Pulmonary artery endothelial cell (primary cell): ENCODE measurements at places on chromosomes 16 and 17. TPM values are rescaled to one million over a fixed set of nuclear protein-coding genes. Genes with fewer than 3 reads are reported as not detected.

GRCh38 chr17:65307081-65307960 is 170.2 kb downstream of the RGS9 start:
- DNase-seq: no peak

- DNase-seq: no peak
Measured at GRCh38 chr16:11554053-11554452, 32.7 kb downstream of the LITAF start.

- DNase-seq: no peak
Measured at GRCh38 chr17:62911114-62911513, 54.9 kb upstream of the TANC2 start.

The NPIPB13 gene
- 0.46 and 1.4 TPM in 2 replicates for total RNA-seq

DNA sequence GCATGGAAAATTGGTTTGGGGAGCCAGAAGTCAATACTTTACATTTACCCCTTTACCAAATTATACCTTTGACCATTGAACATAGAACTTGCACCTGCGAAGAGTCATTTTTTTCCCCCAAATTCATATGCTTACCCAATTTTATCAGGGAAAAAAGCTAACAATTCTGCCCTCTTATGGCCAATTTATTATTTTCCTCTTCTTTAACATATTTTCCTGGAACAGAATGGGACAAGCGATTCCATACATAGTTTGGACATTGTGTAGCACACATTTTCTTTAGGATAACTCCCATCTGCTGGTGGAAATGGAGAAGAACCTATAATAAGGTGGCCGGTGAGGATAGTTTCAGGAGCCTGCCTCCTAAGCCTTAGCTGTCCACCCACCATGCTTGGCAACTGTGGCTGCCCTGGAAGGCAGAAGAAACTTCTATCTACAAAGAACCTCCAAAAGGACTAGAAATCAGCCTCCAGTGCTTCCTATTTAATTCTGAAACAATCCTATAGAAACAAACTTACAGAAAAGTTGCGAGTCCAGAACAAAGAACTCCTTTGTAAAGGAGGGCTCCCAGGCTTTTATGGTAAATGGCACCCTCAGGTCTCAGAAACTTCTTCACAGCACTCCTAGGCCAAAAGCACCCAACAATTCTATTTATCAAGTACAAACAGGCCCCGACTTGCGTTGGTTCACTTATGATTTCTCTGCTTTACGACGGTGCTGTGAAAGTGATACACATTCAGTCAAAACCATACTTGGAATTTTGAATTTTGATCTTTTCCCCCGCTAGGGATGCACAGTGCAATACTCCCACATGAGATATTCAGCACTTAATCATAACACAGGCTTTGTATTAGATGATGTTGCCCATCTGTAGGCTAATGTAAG is 64.1 kb upstream of the CACNG4 start:
- DNase-seq: no peak

DNA sequence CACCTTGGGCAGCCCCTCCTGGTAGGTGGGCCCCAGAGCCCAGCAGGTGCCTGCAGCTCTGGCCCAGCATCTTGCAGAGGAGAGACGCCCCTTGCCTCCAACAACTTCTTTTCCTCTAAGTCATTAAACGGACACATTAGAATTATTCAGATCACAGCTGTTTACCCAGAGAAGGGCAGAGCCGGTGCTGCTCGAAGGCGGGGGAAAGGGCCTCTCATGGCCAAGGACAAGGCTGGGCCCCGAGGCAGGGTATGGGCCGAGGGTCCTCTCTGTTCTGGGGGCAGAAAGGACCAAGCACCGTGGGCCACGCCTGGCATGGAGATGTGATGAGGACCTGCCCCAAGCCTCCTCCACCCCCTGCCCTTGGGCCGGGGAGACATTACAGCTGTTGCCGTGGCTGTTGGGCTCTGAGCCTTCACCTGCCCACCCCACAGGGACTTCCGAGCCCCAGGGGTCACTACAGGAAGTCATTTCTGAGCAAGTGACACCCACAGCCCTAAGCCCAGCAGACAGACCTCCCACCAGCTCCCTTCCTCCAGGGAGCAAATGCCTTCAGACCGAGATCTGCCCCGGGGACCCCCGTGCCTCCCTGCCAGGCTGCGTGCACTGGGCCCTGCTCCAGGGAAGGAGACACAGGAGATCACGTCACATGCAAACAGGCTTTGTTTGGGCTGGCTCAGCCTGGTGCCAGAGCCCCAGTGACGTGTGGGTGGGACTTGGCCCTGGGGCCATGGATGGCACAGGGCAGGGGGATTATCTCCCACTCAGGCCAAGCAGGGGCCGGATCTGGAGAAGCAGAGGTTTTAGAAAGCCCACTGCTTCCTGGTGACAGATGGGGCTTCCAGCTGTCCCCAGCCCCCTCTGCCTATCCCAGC is 699 bp upstream of the PVALEF start:
- no peak for DNase-seq

GRCh38 chr17:47286198-47286914 is 32.7 kb downstream of the ITGB3 start:
- DNase-seq: no peak

DNA sequence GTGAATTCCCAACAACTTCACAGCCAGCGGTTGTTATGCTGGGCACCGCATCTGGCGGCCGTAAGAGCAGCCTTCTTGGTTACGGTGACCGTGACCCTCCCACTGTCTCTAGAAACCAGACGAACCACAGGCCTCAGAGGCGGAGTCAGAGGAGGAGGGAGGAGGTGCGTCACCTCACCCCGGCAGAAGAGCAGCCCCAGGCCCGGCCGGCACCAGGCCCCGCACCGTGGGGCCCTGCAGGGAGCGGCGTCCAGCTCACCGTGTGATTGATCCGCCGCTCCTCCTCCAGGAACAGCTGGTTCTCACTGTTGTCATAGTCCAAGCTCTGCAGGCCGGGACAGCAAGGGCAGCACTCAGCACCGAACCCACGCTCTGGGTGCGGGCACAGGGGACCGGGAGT is 13.7 kb downstream of the CLCN7 start:
- DNase-seq: no peak

GRCh38 chr16:62954144-62955032 is 918.1 kb upstream of the CDH8 start:
- DNase-seq: no peak

GRCh38 chr17:7290685-7291084 is 3.8 kb downstream of the YBX2 start:
- DNase-seq: no peak

The UMOD gene
- not detected in 2 replicates for total RNA-seq

The ABCC11 gene
- total RNA-seq: not detected in 2 replicates

DNA sequence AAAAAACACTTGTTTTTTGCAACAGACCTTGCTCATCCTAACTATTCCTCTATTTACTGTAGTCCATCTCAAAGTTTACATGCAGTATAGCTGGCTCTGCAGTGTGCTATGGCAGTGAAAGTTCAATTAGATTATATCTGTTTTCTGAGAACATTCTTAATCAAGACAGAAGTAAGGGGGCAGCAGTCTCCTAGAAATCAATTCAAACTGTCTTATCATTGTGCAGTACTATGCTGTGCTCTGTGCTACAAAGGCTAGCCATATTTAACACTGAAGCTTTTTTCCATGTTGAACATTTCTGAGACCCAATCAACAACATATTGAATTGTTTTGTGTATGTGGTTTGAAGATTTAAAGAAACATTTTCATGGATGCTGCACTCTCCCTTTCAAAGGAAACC is 11.4 kb downstream of the NETO2 start:
- no peak for DNase-seq

GRCh38 chr16:12546918-12547607 is 256.6 kb downstream of the CPPED1 start:
- no peak for DNase-seq

GRCh38 chr17:30134551-30134950 is 17.9 kb downstream of the NSRP1 start:
- DNase-seq: no peak

GRCh38 chr17:3735515-3735914 is 11.8 kb downstream of the HASPIN start:
- DNase-seq: no peak

DNA sequence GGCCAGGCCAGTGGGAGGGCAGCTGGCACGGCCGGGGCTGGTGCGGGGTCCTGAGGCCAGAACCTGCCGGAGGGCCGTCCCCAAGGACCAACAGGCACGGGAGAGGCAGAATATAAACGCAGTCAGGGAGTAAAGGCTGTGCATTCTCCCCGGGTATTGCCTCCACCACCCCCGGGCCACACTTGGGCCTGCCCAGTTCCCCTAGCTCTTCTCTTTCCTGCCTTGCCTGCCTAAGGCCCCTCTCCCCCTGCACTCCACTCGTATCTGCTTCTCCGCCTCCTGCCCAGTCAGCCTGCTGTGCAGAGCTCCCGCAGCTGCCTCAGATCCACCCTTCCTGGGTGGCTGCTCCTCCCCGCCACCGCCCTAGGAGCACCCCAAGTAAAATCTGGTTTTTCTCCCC is 5.0 kb upstream of the RPH3AL start:
- DNase-seq: no peak

DNA sequence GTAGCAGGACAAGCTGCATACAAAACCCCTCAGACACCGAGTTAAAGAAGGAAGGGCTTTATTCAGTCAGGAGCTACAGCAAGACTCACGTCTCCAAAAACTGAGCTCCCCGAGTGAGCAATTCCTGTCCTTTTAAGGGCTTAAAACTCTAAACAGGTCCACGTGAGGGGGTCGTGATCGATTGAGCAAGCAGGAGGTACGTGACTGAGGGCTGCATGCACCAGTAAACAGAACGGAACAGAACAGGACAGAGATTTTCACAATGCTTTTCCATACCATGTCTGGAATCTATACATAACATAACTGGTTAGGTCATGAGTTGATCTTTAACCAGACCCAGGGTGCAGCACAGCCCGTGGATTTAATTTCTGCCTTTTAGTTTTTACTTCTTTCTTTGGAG is 25.2 kb downstream of the ITGAM start:
- DNase-seq: no peak

- DNase-seq: no peak
Measured at GRCh38 chr17:8294361-8294760, 839 bp downstream of the SLC25A35 start.

The CCL16 gene
- 0.46 and 0.85 TPM in 2 replicates for total RNA-seq

GRCh38 chr16:57906382-57907316 is 64.3 kb downstream of the CNGB1 start:
- DNase-seq: no peak

The GPRC5B gene
- total RNA-seq: 21.0 and 58.7 TPM in 2 replicates

The ABI3 gene
- total RNA-seq: 21.7 and 26.5 TPM in 2 replicates

The NXPH3 gene
- 0.79 and 2.7 TPM in 2 replicates for total RNA-seq

DNA sequence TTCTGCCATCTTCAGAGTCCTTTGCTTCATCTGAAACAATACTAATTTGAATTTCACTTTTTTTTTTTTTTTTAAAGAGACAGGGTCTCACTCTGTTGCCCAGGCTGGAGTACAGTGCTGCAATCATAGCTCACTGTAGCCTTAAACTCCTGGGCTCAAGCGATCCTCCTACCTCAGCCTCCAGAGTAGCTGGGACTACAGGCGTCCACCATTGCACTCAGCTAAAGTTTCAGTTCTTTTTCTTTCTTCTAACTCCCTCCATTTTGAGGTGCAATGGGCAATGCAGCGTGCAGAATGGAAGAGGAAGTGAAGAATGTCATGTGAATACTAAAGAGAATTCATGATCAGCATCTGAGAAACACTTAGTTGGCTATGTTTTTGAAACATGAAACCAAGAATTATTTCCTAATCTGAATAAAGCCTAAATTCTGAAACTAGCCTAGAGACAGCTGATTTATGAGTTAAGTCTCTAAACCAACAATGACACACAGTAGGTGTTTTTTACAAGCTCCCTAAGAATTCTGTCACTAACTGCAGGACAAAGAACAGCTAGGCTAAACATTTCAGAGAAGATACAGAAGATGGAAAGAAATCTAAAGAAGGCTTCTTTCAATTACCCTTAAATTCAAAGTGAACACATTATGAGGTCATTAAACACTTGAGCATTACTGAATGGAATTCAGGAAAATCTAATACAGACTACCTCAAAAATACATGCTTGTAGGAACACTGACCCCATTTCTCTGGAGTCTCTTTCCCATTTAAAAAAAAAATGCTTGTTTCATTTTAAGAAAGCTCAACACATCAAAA is 21.0 kb downstream of the SNN start:
- no peak for DNase-seq

The PTGES3L gene
- total RNA-seq: 0.26 TPM in 1 of 2 replicates, not detected in the other

- DNase-seq: no peak
Measured at GRCh38 chr17:74528491-74529199, 2.6 kb downstream of the CD300LB start.

The FBXO39 gene
- total RNA-seq: 0.28 and 1.4 TPM in 2 replicates

The CPNE7 gene
- 5.7 and 20.3 TPM in 2 replicates for total RNA-seq

DNA sequence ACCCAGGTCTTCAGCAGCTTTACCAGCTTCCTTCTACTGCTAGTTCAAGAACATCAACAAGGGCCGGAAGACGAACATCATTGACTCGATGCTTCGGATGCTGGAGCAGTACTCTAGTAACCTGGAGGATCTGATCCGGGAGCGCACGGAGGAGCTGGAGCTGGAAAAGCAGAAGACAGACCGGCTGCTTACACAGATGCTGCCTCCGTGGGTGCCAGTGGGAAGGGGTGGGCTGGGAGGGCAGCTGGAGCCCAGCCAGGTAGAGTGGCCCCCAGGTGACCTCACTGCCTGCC is 12.1 kb downstream of the GUCY2D start:
- DNase-seq: no peak

DNA sequence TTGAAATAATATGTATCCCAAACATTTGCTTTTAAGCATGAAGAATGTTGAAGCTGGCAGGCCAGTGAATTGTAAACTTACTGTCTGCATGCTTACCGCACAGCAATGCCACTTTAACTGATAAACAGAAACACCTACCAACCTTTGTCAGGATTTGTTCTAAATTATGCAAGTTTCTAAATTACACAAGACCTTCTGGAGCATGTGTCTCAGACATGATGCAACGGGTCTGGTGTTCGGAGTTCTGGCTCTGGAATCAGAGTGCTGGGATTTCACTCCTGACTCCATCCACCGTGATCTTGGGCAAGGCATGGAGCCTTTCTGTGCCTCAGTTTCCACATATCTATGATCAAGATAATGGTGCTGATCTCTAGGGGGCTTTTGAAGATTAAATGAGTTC is 111.2 kb downstream of the CCT6B start:
- DNase-seq: no peak

GRCh38 chr16:15676506-15676905 is 26.5 kb downstream of the NDE1 start:
- no peak for DNase-seq

The TAT gene
- not detected in 2 replicates for total RNA-seq

The SERPINF2 gene
- total RNA-seq: not detected in 2 replicates

DNA sequence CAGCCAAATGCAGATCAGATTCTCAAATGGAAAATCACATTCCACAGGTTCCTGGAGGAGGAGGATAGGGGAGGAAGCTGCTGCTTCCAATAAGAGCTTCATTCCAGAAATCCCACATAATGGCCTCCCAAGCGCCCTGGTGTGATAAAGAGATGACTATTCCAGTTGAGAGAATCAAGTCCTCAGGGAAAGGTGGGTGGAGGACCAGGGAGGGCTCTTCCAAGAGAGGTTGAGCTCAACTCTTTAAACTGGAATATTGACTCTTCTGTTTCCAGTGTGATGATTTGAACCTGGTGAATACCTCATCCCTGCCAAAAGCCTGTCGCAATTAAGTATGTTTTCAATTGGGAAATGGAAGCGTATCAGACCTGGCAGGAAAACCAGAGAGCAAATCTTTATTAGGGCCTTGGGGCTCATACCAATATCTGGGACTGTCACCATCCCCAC is 81.4 kb upstream of the DYNLRB2 start:
- no peak for DNase-seq

GRCh38 chr16:73976644-73977043 is 320.0 kb upstream of the PSMD7 start:
- DNase-seq: no peak
